ENCODE measurements at places on chromosomes 16 and 17. TPM values are rescaled to one million over a fixed set of nuclear protein-coding genes. Genes with fewer than 3 reads are reported as not detected.

The CCL2 gene
- total RNA-seq, result 1.4 TPM

The BCL6B gene
- total RNA-seq, result 271 TPM

The MYOCD gene
- 0.38 TPM for total RNA-seq

The SLFN14 gene
- total RNA-seq, result 0.95 TPM

The WFIKKN1 gene
- total RNA-seq, result 0.44 TPM

The RUNDC3A gene
- total RNA-seq, result 0.82 TPM

The TMEM204 gene
- total RNA-seq, result 66.3 TPM

The SYT17 gene
- total RNA-seq, result 16.4 TPM

The CCL4 gene
- not detected for total RNA-seq

The SECTM1 gene
- total RNA-seq, result not detected

The HEXIM2 gene
- 13.0 TPM for total RNA-seq

The MYH11 gene
- 0.51 TPM for total RNA-seq

The ARL6IP1 gene
- 147 TPM for total RNA-seq

The ABCC11 gene
- total RNA-seq, result 0.72 TPM

The USP43 gene
- 0.90 TPM for total RNA-seq

The MT1A gene
- not detected for total RNA-seq

The FNDC8 gene
- total RNA-seq, result not detected

The KCNG4 gene
- total RNA-seq, result not detected
